ENCODE measurements at places on chromosomes 4 and X.

DNA sequence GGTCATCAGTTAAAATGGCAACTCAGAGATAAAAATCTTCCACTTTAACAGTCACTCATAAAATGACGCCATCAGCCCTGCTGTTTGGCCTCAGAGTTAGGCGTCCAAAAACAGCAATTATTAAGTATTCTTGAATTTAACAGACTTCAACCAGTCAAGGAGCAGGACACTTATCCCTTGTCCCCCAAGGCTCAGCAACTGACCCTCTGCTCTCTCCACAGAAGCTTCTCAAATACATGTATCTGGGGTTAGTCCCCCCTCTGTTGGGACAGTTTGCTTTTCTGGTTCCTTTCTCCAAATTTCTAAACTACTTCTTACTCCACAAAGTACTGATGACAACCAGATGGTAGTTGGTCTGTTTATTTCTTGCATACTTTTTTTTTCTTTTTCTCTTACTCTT, 54.4 kb downstream of the SOD3 start:
- DNase-seq: no peak

GRCh38 chr4:83581411-83582288, 45.7 kb downstream of the GPAT3 start:
- DNase-seq: no peak

DNA sequence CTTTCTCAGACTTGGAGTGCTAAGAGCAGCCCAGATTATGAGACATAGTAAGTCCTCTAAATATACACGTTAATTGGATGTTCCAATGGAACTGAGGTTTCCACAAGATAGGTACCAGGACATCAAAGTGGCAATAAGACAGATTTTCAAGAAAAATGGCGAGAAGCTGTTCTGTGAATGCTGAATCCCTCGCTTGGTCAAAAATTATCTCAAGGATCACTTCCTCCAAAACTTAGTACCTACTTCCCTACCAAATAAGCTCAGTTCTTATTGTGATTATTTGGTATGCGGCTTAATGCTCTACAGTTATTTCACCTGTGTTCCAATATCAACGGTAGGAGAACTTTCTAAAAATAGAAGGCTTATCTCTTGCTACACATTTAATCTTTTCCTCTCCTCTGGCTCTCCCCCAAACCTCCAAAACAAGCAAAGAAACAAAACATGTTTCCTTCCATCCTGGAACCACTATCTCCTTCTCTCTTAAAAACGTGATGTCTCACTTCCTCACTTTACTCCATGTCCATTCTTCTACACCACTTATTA, 14.7 kb downstream of the PDGFC start:
- DNase-seq: no peak

DNA sequence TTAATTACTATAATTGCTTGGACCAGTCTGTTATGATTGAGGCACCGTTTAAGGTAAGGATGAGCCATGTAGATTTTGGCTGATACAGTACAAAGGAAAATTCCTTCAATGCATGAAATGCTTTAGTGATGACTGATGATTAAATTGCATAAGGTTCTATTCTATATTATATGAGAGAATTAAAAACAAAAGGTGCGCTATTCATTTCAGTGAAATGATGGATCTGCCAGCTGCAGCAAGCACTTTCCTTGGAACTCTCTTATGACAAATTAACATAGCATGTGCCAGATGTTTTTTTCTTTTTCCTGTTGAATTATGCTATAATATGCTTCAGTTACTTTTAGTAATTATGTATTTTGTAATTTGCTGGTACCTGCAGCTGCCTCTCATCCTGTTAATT, 98.5 kb downstream of the JADE1 start:
- DNase-seq: no peak

- DNase-seq: no peak
Measured at GRCh38 chr4:111546881-111547280, 598.4 kb upstream of the FAM241A start.

DNA sequence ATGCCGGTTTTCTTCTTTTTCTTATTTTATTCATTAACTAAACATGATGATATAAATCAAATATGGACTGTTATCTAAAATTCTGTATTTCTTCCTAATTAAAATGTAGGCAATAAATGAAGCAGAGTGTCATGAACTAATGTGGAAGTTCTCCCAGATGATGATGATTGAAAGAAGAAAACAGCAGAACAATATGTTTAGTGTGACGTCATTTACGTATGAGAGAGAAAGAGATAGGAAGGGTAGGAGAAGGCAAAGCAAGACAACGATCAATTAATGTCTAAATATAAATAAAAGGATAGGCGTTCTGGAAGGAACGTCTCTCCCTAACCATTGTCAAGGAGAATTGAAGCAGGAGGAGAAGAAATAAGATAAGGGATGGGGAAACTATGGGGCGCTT, 105.2 kb downstream of the NEUROG2 start:
- no peak for DNase-seq

DNA sequence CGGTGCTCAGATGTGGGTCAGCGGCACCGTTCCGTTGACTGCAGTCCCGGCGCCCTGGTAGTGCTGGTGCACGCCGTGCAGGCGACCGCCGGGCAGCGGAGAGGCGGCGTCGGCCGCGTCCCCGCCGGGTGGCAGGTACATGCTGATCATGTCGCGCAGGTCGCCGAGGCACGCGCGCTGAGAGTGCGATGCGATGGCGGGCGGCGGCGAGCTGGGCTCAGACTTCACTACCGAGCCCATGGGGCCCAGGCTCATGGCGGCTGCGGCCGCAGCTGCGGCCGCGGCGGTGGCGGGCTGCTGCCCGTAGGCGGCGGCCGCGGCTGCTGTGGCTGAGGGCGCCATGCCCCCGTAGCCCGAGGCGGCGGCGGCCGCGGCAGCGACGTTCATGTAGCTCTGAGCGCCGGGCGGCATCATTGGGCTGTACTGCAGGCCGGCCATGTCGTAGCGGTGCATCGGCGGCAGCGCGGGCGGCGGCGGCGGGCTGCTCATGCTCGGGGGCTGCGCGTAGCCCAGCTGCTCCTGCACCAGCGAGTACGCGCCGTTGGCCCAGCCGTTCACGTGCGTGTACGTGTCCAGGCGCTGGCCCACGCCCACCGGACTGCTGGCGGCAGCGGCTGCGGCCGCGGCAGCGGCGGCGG, 1.0 kb downstream of the SOX3 start:
- DNase-seq: no peak

- DNase-seq: no peak
Measured at GRCh38 chr4:168451744-168452390, 28.4 kb downstream of the DDX60L start.

GRCh38 chr4:188417181-188417580, 277.9 kb downstream of the TRIML1 start:
- no peak for DNase-seq

- DNase-seq: no peak
Measured at GRCh38 chr4:164989471-164989870, 12.0 kb upstream of the TRIM61 start.

DNA sequence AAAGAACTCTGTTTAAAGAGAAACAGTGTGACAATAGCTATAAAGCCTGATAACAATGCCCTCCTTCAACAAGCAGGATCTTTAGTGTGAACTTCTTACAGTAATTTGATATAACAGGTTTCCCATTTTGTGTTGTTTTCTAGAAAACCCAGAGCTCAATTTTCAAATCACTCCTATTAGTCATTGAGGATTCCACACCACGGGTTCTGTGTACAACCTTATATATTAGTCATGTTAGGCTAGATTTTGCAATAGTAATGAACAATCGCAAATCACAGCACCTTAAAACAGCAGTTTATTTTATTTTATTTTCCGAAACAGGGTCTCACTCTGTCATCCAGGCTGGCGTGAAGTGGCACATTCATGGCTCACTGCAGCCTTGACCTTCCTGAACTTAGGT, 1020.9 kb upstream of the INTU start:
- DNase-seq: no peak

DNA sequence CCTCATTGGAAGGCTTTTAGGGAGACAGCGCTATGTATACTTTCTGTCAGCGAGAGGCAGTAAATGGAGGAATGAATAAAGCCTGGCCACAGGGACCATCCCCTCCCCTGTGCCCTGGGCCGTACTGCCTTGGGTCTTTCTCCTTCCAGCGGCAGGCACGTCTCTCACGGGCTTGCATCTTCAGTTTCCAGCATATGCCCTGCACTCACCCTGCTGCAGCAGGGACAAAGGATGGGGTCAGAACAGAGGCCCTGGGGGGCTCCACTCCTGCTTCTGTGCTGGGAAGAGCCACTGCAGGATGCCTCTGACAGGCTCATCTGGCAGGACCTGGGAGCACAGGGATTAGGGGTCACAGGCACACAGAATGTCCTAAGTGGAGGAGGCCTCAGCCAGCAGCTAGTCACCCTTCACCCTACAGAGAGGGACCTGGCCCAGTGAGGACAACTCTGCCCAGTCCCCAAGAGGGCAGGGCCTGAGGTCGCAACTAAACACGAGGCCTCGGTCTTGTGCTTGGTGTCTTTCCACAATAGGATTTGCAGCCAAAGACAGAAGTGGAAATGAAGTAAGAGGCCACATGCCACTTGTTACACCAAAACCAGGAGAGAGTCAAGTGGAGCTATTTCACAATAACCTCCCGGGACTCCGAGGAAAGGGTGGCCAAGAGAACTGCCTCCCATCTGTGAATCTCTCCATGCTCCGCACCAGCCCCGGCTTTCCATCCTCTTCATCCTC, 150.8 kb downstream of the AFAP1 start:
- no peak for DNase-seq

Data from amniotic stem cell (primary cell).